Spleen (tissue), 13 donors: ENCODE measurements at places on chromosomes 4 and X. TPM values are rescaled to one million over a fixed set of nuclear protein-coding genes. Genes with fewer than 3 reads are reported as not detected.

DNA sequence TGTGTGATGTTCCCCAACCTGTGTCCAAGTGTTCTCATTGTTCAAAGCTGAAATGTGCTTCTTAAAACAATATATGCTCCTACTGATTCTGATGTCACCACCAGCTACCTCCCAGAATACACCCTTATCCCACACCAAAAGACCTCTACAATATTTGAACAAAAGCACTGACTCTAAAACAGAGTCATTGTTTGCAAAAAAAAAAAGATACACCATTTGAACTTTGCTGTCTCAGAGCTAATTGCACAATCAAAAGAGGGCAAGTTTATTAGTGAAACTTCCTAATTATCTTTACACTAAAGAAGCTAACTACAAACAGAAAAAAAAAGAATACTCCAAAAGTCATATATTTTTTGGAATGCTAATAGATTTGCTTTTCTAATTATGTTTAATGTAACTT lies 34.1 kb upstream of the INTU start:
- H3K27ac ChIP-seq: no peak overlapping the region
- H3K4me3 ChIP-seq: no peak overlapping the region
- H3K27me3 ChIP-seq: no peaks in the 10 kb centered on the region
- H3K4me1 ChIP-seq: no peaks in the 10 kb centered on the region

Gene LDB2
- polyA plus RNA-seq: 52.2 TPM

Gene TLR6
- polyA plus RNA-seq: 10.7 TPM

- peaks cover 13% of the 10 kb centered on the region for H3K27me3 ChIP-seq
- H3K4me1 ChIP-seq: peaks cover 30% of the 10 kb centered on the region
- peak overlapping the region; percentile 33 for H3K4me3 ChIP-seq
- DNase-seq: peak; percentile 83
These were observed 48.7 kb upstream of the BCOR start for GRCh38 chrX:40146262-40147125.

- no peaks in the 10 kb centered on the region for H3K27me3 ChIP-seq
- no peak overlapping the region for H3K4me3 ChIP-seq
- DNase-seq: no peak
- no peaks in the 10 kb centered on the region for H3K36me3 ChIP-seq
These were observed 14.0 kb upstream of the GPKOW start for GRCh38 chrX:49137492-49137891.

Gene SULT1B1
- 4.3 TPM for polyA plus RNA-seq

DNA sequence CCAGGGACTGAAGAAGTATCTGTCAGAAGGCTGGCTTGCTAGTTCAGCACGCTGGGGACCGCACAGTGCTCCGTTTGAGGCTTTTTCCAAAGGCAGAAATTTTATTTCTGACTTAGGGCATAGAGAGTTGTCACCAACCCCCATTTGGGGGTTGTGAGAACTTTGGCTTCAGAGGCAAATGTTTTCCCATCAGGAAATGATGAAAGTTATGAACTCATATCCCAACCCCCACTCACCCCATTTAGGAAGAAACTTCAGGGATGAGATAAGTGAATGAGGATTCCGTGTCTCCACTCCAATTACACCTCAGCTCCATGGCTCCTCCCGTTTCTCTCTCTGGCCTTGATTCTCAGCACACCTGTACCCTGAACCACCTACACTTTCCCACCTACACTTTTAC lies 4.3 kb upstream of the WDR13 start:
- no peaks in the 10 kb centered on the region for H3K27me3 ChIP-seq
- no peak for DNase-seq
- H3K27ac ChIP-seq: peak overlapping the region; percentile 73
- H3K4me3 ChIP-seq: no peak overlapping the region

DNA sequence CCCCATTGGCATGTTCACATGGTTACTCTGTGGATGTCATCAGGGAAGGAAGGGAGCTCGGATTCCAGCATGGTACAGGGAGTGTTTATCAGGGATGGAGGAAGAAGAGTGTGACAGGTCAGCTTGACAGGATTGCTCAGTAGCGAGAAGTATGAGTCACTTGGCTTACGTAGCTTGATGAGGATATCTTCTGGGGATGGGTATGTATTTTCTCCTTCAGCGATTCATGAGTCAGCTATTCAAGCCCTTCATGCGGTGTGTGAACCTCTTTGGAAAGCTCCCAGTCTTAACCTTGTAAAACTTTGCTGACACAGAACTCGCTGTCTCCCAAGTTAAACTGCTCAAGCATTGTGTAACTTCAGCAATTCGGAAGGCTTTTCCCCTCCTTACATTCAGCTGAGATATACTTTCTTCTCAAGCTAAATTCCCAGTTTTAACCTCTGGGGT lies 275.4 kb downstream of the ARHGAP10 start:
- H3K27me3 ChIP-seq: no peaks in the 10 kb centered on the region
- H3K36me3 ChIP-seq: no peaks in the 10 kb centered on the region
- no peak overlapping the region for H3K4me3 ChIP-seq
- no peaks in the 10 kb centered on the region for H3K4me1 ChIP-seq

- H3K4me1 ChIP-seq: no peaks in the 10 kb centered on the region
- H3K27me3 ChIP-seq: no peaks in the 10 kb centered on the region
- no peak overlapping the region for H3K27ac ChIP-seq
- no peak overlapping the region for H3K4me3 ChIP-seq
- no peak for DNase-seq
- no peaks in the 10 kb centered on the region for H3K36me3 ChIP-seq
These were observed 208.8 kb upstream of the CLNK start for GRCh38 chr4:10893395-10893794.

DNA sequence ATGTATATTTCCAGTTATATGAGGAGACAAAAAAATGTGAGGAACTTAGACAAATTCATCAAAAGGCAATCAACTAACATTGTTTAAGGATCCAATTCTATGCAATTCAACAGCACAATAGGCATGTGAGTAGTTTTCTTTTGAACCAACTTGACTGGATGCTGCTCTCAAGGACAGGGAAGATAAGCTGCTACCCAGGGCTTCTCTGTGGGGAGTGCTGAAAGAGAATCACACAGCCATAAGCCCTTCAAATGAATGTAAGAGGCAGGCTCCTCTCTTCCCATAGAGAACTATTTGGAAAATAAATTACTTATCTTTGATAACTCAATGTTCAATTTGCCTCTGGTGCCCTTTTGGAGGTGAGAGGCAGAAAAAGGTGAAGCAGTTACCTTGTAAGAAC lies 1413.6 kb downstream of the PCDH7 start:
- H3K27me3 ChIP-seq: no peaks in the 10 kb centered on the region
- no peak overlapping the region for H3K27ac ChIP-seq
- no peak overlapping the region for H3K4me3 ChIP-seq
- no peaks in the 10 kb centered on the region for H3K4me1 ChIP-seq

Gene CCNA2
- 2.1 TPM for polyA plus RNA-seq

Gene TMEM35A
- polyA plus RNA-seq: 0.23 TPM

DNA sequence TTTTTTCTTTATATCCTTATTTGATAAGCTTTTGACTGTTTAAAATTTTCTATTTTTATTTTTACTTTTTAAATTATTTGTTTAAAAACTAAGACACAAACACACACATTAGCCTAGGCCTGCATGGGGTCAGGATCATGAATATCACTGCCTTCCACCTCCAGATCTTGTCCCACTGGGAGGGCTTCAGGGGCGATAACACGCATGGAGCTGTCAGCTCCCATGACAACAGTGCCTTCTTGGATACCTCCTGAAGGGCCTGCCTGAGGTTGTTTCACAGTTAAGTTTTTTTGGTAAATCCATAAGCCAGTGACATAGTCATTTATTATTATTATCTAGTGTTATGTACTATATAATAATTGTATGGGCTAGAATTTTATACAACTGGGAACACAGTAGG lies 85.4 kb upstream of the FAT1 start:
- H3K4me3 ChIP-seq: no peak overlapping the region
- no peak for DNase-seq
- H3K27ac ChIP-seq: no peak overlapping the region
- H3K27me3 ChIP-seq: no peaks in the 10 kb centered on the region
- no peaks in the 10 kb centered on the region for H3K36me3 ChIP-seq

DNA sequence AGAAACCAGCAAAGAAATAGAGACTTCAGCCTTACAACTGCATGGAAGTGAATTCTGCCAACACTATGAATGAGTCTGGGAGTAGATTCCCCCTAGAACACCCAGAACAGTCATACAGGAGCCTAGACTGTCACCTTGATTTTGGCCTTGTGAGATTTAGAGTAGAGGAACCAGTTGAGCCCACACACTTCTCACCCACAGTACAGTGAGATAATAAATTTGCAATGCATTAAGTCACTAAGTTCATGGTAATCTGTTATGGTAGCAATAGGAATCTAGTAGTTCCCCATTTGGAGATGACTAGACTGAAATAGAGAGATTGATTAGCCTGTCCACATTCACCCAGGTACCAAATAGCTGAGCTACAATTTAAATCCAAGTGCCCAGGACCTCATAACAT lies 59.0 kb downstream of the FAM13A start:
- H3K36me3 ChIP-seq: no peaks in the 10 kb centered on the region
- DNase-seq: no peak
- no peaks in the 10 kb centered on the region for H3K4me1 ChIP-seq
- H3K4me3 ChIP-seq: no peak overlapping the region

GRCh38 chr4:75542824-75543223 lies 13.0 kb upstream of the ODAPH start:
- DNase-seq: no peak
- H3K36me3 ChIP-seq: peaks cover 52% of the 10 kb centered on the region
- H3K4me3 ChIP-seq: no peak overlapping the region
- H3K27ac ChIP-seq: no peak overlapping the region
- H3K4me1 ChIP-seq: no peaks in the 10 kb centered on the region

Gene PRDM5
- polyA plus RNA-seq: 0.57 TPM

DNA sequence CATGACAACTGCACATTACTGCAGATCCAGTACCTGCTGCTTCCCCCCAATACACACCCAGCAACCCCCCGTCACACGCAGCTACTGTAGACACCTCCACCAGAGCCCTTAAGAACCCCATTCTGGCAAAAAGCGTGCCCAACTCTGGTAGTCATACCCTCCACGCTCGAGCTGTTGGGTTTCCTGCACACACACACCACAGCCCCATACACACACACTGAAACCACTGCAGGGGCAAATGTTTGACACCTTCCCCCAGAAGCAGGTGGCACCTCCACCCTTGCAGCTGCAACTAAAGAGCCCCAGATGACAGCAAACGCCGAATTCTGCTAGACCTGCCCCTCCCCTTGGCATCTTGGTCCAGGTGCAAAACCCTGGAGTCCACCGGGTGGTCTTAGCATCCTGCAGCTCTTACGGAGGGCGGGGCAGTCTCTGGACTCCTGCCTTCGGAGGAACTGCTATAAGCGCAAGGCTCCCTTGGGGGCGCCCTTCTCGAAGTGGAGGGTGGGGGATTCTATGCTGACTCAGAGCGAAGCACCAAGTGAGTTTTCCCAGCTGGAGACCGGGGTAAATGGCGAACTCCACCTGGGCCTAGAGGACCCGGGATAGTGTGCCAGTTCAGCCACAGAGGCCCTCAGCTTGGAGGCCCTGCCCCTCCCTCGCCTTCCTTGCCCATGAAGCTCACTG lies 1.5 kb downstream of the FRMPD3 start:
- H3K36me3 ChIP-seq: no peaks in the 10 kb centered on the region
- H3K27ac ChIP-seq: no peak overlapping the region
- H3K4me3 ChIP-seq: no peak overlapping the region

GRCh38 chr4:17232566-17233253 lies 279.2 kb downstream of the QDPR start:
- no peaks in the 10 kb centered on the region for H3K4me1 ChIP-seq
- no peak overlapping the region for H3K27ac ChIP-seq

- DNase-seq: no peak
- H3K27me3 ChIP-seq: no peaks in the 10 kb centered on the region
- H3K4me1 ChIP-seq: no peaks in the 10 kb centered on the region
- no peaks in the 10 kb centered on the region for H3K36me3 ChIP-seq
- H3K27ac ChIP-seq: no peak overlapping the region
- no peak overlapping the region for H3K4me3 ChIP-seq
These were observed 255.5 kb downstream of the LDB2 start for GRCh38 chr4:16642897-16643296.
